ENCODE measurements at places on chromosomes 1 and 21. TPM values are rescaled to one million over a fixed set of nuclear protein-coding genes. Genes with fewer than 3 reads are reported as not detected.

The LGR6 gene
- total RNA-seq, result not detected

The FCGR3A gene
- total RNA-seq, result not detected

- peak; percentile 66 for DNase-seq
- no peak overlapping the region for H3K27ac ChIP-seq
- H3K36me3 ChIP-seq, result no peaks in the 10 kb centered on the region
- H3K27me3 ChIP-seq, result peaks cover 25% of the 10 kb centered on the region
Observed at GRCh38 chr1:161192476-161193465, 6.1 kb downstream of the ADAMTS4 start.

- H3K4me3 ChIP-seq, result no peak overlapping the region
- H3K27me3 ChIP-seq, result peaks cover 71% of the 10 kb centered on the region
- H3K36me3 ChIP-seq, result no peaks in the 10 kb centered on the region
Observed at GRCh38 chr1:232678185-232678886, 48.4 kb upstream of the SIPA1L2 start.

DNA sequence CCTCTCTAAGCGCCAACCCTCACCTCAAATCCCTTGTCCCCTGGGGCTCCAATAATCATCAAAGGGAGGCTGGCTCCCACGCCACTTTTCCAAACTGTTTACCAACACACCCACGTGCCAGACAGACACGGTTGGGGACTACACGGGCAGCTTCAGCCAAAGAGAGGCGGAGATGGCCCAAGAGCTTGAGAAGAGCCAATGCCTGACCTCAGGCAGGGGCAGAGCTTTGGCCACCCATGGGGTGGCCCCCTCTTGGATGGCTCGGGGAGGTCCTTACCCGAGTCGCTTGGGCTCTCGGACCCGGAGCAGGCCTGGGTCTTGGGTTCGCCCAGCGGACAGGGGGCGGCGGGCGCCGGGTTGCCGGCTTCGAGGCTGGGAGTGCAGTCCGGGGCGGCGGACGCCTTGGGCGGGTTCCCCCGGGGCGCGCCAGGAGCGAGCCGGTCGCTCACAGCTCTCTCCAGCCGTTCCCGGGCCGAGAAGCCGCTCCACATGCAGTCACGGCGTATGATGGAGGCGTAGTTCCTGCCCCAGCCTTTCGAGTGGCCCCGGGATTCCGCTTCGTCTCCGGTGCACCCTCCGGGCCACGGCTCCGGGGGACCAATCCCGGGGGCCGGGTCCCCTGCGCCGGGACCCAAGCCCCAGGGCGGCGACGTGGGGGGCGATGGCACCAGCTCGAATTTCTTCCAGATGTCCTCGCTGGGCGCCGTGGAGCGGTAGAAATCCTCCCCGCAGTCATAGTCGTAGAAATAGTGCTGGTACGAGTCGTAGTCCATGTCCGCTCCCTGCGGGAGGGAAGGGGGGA, 854 bp downstream of the MYCL start:
- H3K4me3 ChIP-seq, result peak overlapping the region; percentile 86
- no peak overlapping the region for H3K27ac ChIP-seq
- DNase-seq, result peak; percentile 43

DNA sequence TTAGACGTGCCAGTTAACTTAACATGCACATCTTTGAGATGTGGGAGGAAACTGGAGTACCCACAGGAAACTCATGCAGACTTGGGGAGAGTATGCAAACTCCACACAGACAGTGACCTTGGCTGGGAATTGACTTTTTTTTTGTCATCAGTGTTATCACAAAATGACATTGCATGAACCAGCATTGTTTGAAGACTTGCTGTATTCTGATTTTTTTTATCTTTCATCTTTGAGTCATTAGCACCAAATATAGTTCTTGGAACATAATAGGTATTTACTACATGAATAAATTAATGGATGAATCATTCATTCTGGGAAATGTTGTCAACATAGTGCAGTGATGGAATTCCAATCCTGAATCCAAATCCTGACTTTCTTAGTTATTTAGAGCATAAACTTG, 77.0 kb downstream of the ATF6 start:
- H3K4me3 ChIP-seq, result no peak overlapping the region
- DNase-seq, result no peak
- no peaks in the 10 kb centered on the region for H3K27me3 ChIP-seq
- no peak overlapping the region for H3K27ac ChIP-seq
- H3K36me3 ChIP-seq, result no peaks in the 10 kb centered on the region

DNA sequence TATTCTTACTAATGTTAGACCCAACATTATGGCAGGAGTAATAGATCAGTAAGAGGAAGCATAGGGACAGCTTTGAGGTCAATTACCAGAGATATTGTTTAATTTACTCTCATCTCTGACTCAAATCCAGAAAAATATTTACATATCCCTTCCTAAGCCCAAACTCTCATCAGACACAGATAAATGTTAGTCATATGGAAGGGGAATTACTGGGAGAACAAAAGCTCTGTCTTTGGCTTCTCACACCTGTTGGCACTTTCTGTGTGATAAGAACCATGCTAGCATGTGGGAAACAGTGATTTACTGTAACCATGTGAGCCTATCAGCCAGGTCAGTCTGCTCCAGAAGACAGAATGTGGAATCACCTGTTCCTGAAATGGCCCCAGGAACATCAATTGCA, 72.4 kb downstream of the DUSP10 start:
- H3K4me3 ChIP-seq, result no peak overlapping the region
- H3K4me1 ChIP-seq, result peaks cover 42% of the 10 kb centered on the region
- no peaks in the 10 kb centered on the region for H3K36me3 ChIP-seq
- DNase-seq, result no peak
- H3K27ac ChIP-seq, result peak overlapping the region; percentile 34

GRCh38 chr1:8329439-8329838, 11.5 kb downstream of the SLC45A1 start:
- H3K27me3 ChIP-seq, result no peaks in the 10 kb centered on the region
- H3K36me3 ChIP-seq, result no peaks in the 10 kb centered on the region
- no peaks in the 10 kb centered on the region for H3K4me1 ChIP-seq
- DNase-seq, result no peak

GRCh38 chr1:53133261-53134041, 9.0 kb downstream of the SLC1A7 start:
- H3K27ac ChIP-seq, result no peak overlapping the region
- H3K36me3 ChIP-seq, result no peaks in the 10 kb centered on the region
- H3K4me1 ChIP-seq, result no peaks in the 10 kb centered on the region
- no peak for DNase-seq
- H3K4me3 ChIP-seq, result no peak overlapping the region

GRCh38 chr1:41689139-41689538, 204.7 kb upstream of the EDN2 start:
- H3K4me1 ChIP-seq, result peaks cover 11% of the 10 kb centered on the region
- H3K4me3 ChIP-seq, result no peak overlapping the region
- DNase-seq, result no peak
- H3K36me3 ChIP-seq, result no peaks in the 10 kb centered on the region
- no peaks in the 10 kb centered on the region for H3K27me3 ChIP-seq
- no peak overlapping the region for H3K27ac ChIP-seq
